ENCODE measurements at places on chromosomes 1 and 21. TPM values are rescaled to one million over a fixed set of nuclear protein-coding genes. Genes with fewer than 3 reads are reported as not detected.

- H3K27me3 ChIP-seq = no peaks in the 10 kb centered on the region
- H3K36me3 ChIP-seq = no peaks in the 10 kb centered on the region
- DNase-seq = peak; percentile 94
These were observed 23.2 kb upstream of the LSM10 start for GRCh38 chr1:36420836-36421317.

DNA sequence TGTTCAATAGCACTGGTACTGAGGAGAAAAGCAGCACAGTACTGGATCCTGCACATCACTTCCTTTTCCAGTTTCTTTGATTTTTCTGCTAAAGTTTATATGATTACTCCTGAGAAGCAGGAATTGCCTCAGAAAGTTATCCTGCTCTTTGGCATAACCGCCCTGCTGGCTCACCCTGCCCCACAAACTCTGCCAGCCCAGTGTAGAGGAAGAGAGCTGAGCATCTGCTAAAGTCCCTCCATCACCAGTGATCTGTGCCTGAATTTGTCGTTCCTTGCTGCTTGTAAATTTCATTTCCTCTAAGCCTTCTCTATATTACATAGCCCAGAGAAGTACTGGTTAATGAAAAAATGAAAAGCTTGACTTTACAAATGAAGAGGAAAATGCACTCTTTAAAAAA lies 87.0 kb upstream of the C1orf21 start:
- DNase-seq = no peak
- no peak overlapping the region for H3K27ac ChIP-seq
- no peak overlapping the region for H3K4me3 ChIP-seq
- no peaks in the 10 kb centered on the region for H3K4me1 ChIP-seq
- no peaks in the 10 kb centered on the region for H3K36me3 ChIP-seq

DNA sequence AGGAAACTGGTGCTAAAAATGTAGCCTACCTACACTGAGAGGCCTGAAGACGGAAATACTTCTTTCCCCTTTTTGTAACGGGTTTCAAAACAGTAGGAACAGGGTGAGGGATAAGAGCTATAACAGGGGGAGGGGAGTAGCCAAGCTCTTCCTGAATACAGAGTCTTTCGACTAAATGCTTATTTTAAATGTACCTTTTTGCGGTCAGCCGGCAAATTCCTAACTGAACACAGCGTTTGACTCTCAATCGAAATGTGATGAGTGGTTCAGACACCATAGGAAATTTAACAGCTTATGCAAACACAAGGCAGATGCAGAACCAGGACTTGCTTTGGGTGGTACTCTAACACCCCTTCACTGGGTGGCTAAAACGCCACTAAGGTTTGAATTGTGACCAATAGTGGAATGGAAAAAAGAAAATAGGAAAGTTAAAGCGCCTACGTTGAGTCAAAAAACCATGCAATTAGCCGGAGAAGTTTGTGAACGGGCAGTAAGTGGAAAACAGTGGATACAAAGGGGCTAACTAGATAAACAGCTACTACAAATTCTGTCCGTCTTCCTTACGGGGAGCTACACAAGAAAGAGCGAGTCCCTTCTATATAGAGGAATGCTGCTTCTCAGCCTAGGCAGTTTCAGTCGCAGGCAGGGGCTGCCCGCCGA lies 1.7 kb downstream of the EGLN1 start:
- DNase-seq = no peak
- peaks cover 37% of the 10 kb centered on the region for H3K36me3 ChIP-seq
- peaks cover 8% of the 10 kb centered on the region for H3K27me3 ChIP-seq

DNA sequence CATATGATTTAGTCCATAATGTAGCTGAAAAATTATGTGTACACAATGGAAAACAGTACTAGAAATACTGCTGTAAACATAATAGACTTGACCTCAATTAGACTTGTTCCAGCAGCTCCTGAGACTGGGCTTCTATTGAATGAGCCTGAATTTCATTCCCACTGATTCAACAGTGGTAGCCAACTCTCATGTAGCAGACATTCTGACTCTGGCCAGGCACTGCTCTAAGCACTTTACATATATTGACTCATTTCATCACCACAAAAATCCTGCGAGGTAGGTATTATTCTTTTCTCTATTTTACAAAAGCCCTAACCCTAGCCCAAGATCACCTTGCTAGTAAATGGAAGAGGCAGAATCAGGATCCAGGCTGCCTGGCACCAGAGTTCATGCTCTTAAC lies 12.8 kb upstream of the CTSS start:
- H3K4me1 ChIP-seq = peaks cover 18% of the 10 kb centered on the region
- DNase-seq = no peak
- H3K27ac ChIP-seq = no peak overlapping the region
- no peaks in the 10 kb centered on the region for H3K36me3 ChIP-seq
- no peaks in the 10 kb centered on the region for H3K27me3 ChIP-seq

- peaks cover 77% of the 10 kb centered on the region for H3K36me3 ChIP-seq
- peaks cover 12% of the 10 kb centered on the region for H3K4me1 ChIP-seq
- DNase-seq = no peak
- H3K27ac ChIP-seq = no peak overlapping the region
These were observed 44.1 kb upstream of the ATP5PO start for GRCh38 chr21:33959680-33960079.

- no peaks in the 10 kb centered on the region for H3K36me3 ChIP-seq
- no peak overlapping the region for H3K4me3 ChIP-seq
- peaks cover 41% of the 10 kb centered on the region for H3K27me3 ChIP-seq
- no peak for DNase-seq
- no peak overlapping the region for H3K27ac ChIP-seq
These were observed 928 bp downstream of the SLC6A17 start for GRCh38 chr1:110151175-110151669.

- H3K4me3 ChIP-seq = no peak overlapping the region
- H3K36me3 ChIP-seq = no peaks in the 10 kb centered on the region
- H3K27ac ChIP-seq = no peak overlapping the region
- no peaks in the 10 kb centered on the region for H3K4me1 ChIP-seq
- DNase-seq = no peak
These were observed 53.7 kb downstream of the KCNJ6 start for GRCh38 chr21:37862536-37862935.

- H3K4me3 ChIP-seq = peak overlapping the region; percentile 99
- H3K27ac ChIP-seq = peak overlapping the region; percentile 100
- no peaks in the 10 kb centered on the region for H3K27me3 ChIP-seq
- DNase-seq = peak; percentile 80
- H3K4me1 ChIP-seq = peaks cover 27% of the 10 kb centered on the region
These were observed 1.1 kb downstream of the GABPA start for GRCh38 chr21:25735646-25736597.

DNA sequence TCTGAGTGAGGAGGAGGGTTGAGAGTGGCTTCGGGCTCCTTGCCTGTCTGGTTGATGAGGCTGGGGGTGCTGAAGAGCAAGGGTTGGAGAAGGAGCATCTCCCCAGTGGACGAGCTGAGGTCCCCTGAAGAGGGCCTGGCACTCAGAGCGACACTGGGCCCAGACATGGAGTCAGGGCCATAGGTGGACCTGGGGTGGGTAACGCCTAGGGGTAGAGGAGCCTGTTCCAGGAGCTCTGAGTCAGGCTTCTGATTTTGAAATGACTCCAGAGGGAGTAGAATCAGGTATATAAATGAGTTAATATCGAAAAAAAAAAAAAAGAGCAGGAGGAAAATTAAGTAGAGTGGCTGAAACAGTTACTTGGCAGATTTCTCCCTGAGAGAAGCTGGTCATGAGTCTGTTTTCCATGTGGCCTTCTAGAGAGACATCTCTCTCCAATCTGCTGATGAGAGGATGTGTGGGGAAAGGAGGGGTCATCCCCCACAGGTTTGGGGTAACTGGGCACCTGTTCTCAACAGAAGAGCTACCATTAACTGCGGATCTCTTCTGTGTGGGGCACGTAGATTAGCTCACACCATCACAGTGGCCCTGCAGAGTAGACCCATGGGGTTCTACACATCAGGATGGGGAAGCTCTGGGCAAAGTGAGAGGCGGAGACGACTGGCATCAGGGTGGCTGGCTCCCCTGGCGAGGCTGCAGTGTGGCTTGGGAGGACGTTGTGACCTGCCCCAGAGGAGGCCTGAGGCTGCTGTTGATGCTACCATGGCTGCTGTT lies 115.5 kb downstream of the DHRS3 start:
- peak overlapping the region; percentile 14 for H3K27ac ChIP-seq
- no peaks in the 10 kb centered on the region for H3K27me3 ChIP-seq
- DNase-seq = no peak
- H3K36me3 ChIP-seq = peaks cover 41% of the 10 kb centered on the region
- H3K4me1 ChIP-seq = peaks cover 28% of the 10 kb centered on the region
- H3K4me3 ChIP-seq = no peak overlapping the region

DNA sequence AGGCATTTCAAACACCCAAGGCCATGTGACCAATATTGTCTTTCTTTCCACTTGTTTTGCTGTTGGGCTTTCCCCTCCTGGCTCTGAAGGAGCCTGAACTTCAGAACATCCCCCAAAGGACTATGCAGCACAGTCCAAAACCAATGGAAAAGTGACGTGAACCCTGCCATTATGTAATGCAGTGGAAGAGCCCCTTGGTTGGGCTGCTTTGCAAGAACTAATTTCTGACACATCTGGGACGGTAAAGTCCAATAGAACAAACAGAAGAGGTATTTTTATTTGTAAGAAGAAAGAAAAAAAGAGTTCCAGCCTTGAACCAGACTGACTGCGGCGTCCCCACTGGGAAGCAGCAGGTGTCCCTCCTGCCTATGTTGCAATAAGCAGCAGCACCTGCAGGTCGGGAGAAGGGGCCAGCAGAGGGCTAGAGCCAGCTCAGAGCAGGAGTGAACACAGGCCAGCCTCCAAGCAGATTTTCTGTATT lies 116.7 kb downstream of the CDC7 start:
- no peak overlapping the region for H3K27ac ChIP-seq
- DNase-seq = no peak
- no peaks in the 10 kb centered on the region for H3K36me3 ChIP-seq

- peak overlapping the region; percentile 31 for H3K4me3 ChIP-seq
- H3K27ac ChIP-seq = no peak overlapping the region
- H3K36me3 ChIP-seq = peaks cover 22% of the 10 kb centered on the region
- DNase-seq = no peak
- H3K4me1 ChIP-seq = peaks cover 4% of the 10 kb centered on the region
These were observed 9.0 kb downstream of the TBX15 start for GRCh38 chr1:118978914-118979701.

DNA sequence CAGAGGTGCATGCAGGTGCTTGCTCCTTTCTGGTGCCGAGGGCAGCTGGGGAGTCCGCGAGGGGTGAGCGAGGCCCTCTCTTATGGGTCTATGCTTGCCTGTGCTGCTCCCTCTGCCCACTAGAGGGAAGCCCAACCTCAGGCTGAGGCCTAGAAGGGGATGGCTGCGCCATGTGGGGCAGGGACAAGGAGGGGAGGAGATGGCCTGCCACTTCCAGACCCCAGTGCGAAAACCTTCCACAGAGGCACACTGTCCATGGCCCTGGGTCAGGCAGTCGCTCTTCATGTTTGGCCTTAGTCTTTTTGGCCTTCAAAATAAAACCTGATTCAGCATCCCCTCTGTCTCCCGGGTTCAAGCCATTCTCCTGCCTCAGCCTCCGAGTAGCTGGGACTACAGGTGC lies 14.0 kb downstream of the RHBG start:
- no peak overlapping the region for H3K27ac ChIP-seq
- H3K36me3 ChIP-seq = no peaks in the 10 kb centered on the region
- H3K4me1 ChIP-seq = peaks cover 10% of the 10 kb centered on the region
- H3K4me3 ChIP-seq = no peak overlapping the region
- peak; percentile 72 for DNase-seq

DNA sequence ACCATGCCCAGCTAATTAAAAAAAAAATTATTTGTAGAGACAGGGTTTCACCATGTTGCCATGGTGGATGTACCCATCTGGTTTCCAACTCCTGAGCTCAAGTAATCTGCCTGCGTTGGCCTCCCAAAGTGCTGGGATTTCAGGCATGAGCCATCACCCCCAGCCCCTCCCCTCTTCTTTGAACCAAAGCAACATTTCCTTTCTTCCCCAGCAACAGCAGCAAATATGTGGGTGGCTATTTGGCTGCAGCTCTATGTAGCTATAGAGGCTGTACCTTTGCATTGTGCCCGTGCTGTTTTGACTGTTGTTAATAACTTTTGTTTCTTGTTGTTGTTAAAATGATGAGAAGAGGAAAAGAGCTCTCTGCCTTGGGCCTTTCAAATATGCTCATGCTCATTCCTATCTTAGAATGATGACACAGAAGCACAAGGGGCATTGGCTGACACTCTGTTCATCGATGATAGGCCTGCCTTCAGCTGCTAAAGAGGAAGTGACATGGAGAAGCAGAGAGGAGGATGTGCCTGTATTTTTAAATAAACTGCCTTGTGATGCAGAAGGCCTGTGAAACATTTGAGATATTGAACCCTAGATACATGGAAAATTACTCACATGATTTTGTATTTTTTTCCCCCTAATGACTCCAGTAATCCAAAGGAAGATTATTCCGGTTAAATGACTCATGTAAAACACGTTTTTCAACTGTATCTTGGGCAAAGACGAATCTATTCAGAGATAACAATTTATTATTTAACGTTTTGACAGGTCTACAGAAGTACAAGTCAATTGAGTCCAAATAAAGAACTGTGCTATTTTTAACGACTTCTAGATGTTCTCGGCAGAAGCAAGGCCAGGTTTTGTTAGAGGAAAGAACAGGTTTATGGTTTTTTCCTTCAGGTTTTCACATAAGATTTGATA lies 20.5 kb upstream of the XPR1 start:
- no peak overlapping the region for H3K27ac ChIP-seq
- peaks cover 4% of the 10 kb centered on the region for H3K4me1 ChIP-seq
- no peak overlapping the region for H3K4me3 ChIP-seq
- H3K27me3 ChIP-seq = peaks cover 2% of the 10 kb centered on the region
- H3K36me3 ChIP-seq = no peaks in the 10 kb centered on the region

DNA sequence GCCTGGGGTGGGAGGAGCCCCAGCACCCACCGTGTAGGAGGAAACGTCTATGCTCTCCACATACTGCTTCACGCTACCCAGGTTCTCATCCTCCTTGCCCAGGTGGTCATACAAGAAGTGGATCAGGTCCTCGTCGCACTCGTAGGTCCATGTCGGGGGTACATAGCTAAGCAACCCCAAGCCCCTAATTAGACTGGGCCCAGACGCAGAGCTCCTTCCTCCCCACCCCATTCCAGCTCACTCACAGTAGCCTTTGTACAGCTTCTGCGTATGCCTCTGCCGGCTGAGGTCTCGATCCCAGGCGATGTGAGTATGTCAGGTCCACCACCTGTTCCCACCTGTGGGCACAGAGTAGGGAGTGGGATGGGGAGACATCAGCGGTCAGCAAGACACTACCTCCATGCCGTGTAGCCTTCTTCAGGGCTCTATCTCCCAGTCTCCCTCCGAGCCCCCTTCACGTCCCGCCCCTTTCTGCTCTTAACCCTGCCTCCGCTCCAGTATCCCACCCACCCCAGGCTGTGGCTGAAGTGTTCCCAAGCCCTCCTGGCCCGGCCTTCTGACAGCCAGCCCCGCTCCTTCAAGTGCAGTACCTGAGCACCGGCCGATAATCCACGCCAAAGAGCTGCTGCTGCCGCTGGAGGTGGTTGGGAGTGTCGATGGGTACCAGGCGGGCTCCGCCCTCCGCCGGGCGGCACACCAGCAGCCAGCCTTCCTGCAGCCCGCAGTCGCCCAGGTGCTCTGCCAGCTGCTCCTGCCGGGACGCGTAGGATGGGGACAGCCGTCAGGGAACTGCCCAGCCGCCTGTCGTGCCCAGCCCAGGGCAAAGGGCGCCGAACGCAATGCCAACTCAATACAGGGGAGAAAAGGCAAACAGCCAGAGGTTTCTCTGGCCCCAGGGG lies 919 bp downstream of the HECTD3 start:
- H3K36me3 ChIP-seq = peaks cover 22% of the 10 kb centered on the region
- peak; percentile 40 for DNase-seq
- H3K27ac ChIP-seq = peak overlapping the region; percentile 71

Gene PFKFB2
- 6.6 TPM for total RNA-seq

Gene ILDR2
- total RNA-seq = 4.3 TPM

Gene BGLAP
- 2.8 TPM for total RNA-seq

Gene FAM78B
- 0.16 TPM for total RNA-seq
